ENCODE measurements at places on chromosomes 5 and 9.

DNA sequence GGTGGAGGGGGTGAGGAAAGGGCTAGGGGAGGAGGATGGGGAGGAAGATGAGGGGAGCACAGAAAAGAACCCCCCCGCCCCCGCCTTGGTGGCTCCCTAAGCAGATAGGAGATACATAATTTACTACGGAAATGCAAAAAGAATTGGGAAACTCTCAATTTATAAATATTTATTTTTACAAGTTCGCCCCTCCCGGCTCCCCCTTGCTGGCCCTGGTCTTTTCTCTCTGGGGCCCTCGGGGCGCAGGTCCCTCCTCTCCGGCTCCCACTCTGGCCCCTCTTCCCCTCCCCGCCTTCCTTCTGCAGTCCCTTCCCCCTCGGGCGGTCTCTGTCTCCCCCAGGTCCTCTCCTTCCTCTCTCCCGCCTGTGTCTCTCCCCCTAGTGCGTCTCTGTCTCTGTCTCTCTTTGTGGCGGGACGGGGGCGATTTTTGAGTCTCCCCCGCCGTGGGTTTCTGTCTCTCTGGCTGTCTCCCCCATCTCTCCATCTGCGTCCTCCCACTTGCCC lies 173.6 kb upstream of the IER5L start:
- no peak for DNase-seq

GRCh38 chr5:128216860-128217531 lies 133.4 kb downstream of the SLC12A2 start:
- DNase-seq: no peak

DNA sequence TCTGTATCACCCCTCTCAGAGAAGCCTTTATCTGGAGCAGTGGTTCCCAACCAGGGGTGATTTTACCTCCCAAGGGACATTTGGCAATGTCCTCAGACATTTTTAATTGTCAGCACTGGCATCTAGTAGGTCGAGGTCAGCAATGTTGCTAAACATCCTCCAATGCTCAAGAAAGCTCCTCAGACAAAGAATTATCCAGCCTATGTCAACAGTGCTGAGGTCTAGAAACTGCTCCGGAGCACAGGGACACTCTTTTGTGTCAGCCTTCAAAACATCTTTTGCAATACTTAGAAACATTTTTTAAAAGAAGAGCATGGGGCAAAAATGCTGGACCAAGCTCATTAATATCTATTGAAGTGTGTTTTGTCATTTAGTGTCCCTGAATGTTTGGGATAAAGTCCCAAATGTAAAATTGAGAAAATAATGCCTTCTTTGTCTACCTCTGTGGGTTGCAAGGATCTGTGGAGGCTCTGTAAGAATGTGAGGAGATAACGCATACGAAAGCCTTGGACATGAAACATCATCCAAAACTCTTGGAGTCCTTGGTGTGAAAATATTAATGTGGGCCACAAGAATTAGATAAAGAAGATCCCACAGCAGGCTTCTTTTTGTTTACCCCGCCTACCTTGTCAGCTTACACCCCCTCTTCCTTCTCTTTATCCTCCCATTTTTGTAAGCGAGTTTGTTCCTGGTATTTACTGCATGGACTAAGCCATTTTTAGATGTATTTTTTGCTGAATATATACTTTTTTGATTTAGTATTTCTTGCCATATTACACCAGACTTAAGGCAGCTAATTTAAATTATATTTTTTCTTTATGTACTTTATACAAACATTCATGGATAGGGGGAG lies 193.5 kb downstream of the CD180 start:
- no peak for DNase-seq

DNA sequence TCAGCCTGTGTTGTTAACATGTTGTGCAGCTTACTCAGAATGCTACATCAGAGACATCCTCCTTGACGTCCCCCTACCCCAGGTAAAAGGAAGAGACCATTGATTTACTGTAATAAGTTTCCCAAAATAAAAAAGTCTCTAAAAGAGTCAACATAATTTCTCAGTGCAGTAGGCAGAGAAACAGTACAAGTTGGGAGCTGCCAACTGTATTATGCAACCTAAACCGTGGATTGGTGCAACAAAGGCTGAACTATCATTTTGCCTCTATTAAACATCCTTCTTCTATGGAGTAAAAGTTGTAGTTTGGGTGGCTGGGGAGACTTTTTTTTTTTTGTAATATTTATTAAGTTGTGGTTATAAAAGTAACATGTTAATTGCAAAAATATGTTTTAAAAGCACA lies 208.0 kb downstream of the NR3C1 start:
- no peak for DNase-seq

DNA sequence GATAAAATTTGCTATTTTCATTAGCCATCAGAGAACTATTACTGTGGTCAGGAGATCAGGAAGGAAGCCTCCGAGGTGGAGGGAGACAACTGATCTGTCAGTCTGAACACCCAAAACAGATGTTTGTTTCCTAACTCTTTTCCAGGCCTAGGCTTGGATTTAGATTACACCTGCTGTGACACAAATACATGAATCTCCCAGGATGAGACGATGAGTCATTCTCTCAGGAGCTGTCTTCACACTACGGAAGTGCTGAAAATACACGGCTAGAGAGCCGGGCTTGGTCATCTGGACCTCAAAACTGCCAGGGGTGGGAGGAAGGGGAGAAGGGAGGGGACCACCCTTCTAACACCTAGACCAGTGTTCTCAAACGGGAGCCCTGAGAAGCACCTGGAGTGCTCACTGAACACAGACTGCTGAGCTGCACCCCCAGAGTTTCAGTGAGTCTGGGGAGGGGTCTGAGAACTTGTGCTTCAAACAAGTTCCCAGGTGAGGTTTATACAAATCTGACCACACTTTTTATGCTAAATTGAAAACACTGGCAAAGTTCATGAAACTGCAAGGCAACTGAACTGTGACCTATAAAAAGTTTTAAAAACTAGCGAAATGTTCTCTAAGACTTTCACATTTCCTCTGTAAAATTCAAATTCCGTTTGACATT lies 80.3 kb upstream of the EQTN start:
- no peak for DNase-seq

DNA sequence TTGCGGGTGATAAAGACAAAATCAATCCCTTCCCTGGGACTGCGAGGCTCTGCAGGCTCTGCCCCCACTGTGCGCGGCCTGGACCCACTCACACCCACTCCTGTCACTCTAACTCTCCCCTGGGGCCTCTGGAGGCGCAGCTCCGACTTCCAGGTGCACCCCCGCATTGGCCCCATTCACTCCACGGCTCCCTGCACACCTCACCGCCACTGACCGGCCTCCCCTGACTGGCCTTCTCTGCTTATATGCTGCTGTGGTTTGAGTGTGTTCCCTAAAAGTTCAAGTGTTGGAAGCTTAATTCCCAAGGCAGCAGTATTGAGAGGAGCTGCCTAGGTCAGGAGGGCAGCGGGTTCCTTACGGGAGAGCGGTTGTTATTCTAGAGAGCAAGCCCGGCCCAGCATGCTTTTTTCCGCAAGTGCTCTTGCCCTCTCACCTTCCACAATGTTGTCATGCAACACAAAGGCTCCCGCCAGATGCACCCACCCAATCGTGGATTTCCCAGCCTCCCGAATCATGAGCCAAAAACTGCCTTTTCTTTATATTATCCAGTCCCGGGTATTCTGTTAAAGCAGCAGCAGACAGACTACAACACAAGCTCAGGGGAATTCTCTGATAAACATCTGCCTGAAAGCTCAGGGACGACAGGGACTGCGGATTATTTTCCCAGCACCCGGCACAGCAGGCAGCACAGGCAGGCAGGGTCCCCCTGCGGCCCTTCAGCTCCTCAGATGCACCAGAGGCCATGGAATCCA lies 73.5 kb upstream of the LRRTM2 start:
- no peak for DNase-seq

DNA sequence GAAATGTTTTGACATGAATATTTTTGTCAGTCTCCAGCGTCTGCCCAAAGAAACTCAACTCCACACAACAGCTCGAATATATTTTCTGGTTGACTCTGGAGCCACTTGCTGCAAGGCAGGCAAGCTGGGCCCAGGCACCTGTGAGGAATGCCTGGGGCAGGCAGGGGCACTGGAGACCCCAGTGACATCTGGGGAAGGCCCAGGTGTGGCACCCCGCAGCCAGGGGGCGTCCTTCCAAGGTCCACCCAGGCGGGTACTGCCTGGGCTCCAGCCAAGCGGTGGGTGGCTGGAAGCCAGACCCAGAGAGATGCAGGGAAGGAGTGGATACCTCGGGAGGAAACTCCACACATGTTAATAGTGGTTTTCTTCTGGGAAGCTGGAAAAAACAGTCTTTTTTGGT lies 125.9 kb downstream of the PHF2 start:
- no peak for DNase-seq

GRCh38 chr9:10613419-10613818 lies 617 bp upstream of the PTPRD start:
- no peak for DNase-seq

- DNase-seq: no peak
Observed at GRCh38 chr9:88202321-88202720, 64.0 kb upstream of the SPATA31C2 start.

- DNase-seq: peak; percentile 21
Observed at GRCh38 chr9:107239474-107239873, 43.6 kb upstream of the RAD23B start.

GRCh38 chr9:108973895-108974294 lies 39.4 kb downstream of the CTNNAL1 start:
- DNase-seq: no peak

DNA sequence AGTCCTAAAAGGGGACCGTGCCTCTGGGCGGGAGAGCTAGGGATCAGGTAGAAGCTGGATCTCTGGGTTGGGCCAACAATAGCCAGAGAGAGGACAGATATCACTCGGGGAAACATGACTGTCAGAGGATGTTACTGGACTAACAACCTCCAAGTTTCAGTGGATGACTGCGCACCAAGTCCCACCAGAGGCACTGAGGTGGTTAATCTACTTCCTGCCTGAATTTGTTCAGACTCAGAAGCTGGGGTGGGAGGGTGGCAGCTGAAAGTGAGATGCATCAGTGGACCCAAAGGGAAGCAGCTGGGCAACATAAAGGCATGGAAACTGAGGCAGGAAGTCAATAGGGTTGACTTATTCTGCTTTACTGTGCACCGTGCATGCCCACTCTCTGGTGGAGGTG lies 130.1 kb upstream of the SLC44A1 start:
- no peak for DNase-seq

GRCh38 chr5:175813943-175814630 lies 57.3 kb upstream of the CPLX2 start:
- no peak for DNase-seq

DNA sequence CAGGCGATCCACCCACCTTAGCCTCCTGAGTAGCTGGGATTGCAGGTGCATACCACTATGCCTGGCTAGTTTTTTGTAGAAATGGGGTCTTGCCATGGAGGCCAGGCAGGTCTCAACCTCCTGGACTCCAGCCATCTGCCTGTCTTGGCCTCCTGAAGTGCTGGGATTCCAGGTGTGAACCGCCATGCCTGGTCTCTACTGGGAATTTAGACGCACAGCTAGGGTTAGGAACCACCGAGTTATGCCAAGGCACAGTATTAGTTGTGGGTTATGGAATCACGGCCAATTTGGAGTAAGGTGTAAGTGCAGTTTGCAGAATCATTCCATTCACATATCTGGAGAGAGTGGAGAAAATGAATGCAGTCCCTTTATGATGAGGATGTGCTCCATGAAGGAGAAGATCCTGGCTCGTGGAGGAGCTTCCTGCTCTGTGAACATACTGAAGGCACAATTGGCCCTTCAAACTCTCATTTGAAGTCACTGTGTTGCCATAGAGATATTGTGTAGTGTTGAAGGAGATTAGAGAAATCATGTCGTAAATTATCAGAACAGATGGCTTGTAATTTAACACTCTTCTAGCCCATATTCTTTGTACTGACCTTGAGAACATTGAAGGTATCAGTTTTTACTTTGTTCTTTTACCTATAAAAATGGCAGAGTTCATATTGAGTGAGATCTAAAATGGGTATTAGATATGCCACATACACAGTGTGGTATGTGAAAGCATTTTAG lies 18.8 kb downstream of the TRIO start:
- no peak for DNase-seq

DNA sequence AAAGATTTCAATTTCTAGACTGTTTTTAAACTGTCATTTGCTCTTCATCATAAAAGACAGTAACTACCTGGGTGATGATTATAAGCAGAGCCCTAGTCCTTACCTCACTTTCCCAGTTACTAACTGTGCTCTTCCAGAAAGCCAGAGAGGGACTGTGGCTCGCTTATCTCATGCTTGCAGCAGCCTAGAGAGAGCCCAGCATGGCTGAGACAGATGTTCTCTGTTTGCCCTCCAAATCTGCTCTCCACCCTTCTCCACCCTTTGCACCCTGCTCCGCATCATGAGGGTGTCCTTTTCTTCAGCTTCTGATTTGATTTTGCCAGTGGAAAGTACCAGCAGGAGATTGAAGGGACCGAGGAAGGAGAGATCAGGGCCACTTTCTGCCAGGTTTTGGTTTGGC lies 61.2 kb upstream of the SELENOP start:
- DNase-seq: no peak

GRCh38 chr5:38237681-38238080 lies 20.7 kb upstream of the EGFLAM start:
- DNase-seq: no peak

GRCh38 chr5:35626553-35626952 lies 8.9 kb downstream of the SPEF2 start:
- DNase-seq: no peak

DNA sequence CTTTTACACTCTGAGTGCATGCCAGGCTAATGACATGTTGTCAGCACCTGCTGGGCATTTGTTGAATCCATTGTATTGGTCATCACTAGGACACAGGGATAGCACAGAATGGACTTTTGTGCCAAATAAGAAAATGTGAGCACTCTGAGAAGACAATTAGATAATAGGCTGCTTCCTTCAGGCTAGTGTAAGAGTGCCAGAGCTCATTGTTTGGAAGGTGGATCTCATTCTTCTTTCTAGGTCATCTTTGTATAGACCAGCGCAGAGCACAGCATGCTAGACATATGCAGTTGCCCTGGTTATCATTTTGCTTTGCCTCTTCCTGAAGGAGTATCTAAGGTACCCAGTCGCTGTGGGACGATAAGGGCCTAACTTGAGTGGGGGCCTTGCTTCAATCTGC lies 493.4 kb upstream of the COX7C start:
- no peak for DNase-seq

- DNase-seq: no peak
Observed at GRCh38 chr5:144030904-144031303, 139.6 kb downstream of the YIPF5 start.

GRCh38 chr5:176485176-176485575 lies 37.0 kb downstream of the FAF2 start:
- no peak for DNase-seq

DNA sequence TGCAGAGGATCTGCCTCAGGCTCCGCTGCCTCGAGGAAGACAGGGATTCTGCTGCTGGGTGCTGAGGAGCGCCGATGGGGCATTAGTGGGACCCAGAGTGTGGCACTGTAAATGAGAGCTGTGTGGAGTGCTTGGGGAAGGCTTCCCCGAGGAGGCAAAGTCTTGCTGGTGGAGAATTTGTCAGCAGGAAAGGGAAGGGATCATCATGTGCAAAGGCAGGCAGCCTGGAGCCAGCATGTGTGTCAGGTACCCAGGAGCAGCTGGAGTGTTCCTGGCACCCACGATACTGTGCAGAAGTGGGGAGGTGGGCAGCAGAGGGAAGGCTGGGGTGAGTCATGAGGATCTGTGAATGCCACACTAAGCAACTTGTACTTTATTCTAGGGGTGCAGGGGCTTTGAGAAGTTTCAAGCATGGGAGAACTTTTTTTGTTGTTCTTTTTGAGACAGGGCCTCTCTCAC lies 12.3 kb downstream of the B4GALT7 start:
- no peak for DNase-seq

- no peak for DNase-seq
Observed at GRCh38 chr9:68702493-68702892, 2.5 kb upstream of the PIP5K1B start.

GRCh38 chr5:1975898-1976765 lies 93.4 kb upstream of the IRX4 start:
- no peak for DNase-seq
